Activated T-helper 1 cell treated with Interleukin-2 at 50 U/mL for 16 hours (primary cell): ENCODE measurements at places on chromosomes 16 and 17.

GRCh38 chr17:13485327-13485726 lies 116.4 kb downstream of the HS3ST3A1 start:
- no peak for DNase-seq

DNA sequence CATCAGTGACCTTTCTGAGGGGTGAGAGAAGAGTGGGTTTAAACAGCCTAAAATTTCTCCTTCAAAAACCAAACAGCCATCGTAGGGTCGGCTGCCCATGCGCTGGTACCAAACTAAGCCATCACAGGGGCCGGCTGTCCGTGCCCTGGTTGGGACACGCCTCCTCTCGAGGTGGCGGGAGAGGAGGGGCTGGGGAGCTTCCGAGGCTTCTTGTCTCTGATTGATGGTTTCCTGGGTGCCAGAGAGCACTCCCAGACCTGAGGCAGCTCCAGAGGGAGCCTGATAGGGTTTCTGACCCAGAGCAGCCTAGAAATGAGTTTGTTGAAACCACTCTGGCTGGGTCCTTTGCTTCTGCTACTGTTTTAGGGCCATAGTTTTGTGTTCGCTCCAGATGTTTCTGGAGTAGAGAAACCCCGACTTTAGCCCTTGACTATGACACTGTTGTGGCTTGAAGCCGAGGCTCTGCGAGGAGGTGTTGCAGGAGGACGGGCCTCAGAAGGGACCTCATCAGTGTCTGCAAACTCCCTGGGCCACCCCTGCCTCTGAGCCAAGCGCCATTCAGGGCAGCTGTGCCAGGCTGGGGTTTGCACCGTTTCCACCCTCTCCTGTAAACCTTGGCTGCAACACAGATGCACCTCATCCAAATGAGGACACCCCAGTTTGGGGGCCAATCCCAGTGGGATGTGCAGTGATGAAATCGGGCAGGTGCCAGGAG lies 6.2 kb downstream of the ZNF276 start:
- DNase-seq, result no peak

GRCh38 chr16:4859900-4860255 lies 12.6 kb downstream of the UBN1 start:
- DNase-seq, result no peak

DNA sequence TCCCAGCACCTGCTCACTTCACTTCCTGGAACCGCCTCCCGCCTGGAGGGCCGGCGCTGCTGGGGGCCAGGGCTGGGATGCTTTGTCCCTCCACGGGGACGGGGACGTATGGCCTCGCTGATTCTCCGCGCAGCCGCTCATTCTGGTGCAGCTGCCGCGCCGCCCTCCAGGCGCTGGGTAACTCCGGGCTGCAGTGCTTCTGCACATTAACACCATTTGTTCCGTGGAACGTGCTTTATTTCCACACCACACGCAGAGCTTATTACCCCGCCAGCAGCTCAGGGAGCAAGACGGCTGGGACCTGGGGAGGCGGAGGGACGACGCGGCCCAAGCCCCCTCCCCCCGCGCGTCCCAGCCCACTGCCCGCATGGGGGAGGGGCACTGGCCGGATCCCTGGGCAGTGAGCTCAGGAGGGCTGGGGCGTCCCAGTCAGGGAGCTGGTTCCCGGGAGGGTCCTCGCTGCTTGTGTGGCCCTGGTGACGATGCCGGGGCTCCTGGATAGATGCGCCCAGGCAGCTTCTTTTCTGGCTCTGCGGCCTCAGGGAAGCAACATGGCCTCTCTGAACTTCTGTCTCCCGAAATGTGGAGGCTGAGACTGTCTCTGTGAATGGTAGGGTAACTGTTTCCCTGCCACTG lies 45.4 kb upstream of the ACSF3 start:
- DNase-seq, result no peak

DNA sequence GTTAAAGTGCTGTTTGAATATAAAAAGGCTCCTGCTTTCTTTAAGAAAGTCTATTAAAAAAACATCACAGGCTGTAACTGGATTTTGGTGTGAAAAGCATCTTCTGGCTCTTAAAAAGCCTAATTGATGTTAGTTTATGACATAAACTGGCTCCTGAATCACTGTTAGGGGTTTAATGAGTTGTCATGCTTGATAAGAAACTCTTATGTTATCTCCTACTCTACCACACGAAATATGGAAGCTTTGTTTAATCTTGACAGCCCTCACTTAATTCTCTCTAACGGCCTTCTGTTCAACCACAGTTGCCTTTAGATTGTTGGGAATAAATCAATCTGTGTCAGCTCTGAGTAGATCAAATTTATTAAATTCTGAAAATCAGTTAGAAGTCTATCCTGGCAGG lies 51.5 kb downstream of the CPPED1 start:
- DNase-seq, result no peak

- no peak for DNase-seq
Observed at GRCh38 chr17:60355663-60356594, 36.0 kb downstream of the USP32 start.

GRCh38 chr16:50902457-50902856 lies 160.6 kb downstream of the CYLD start:
- no peak for DNase-seq

GRCh38 chr17:61389670-61390478 lies 9.8 kb upstream of the TBX2 start:
- no peak for DNase-seq

DNA sequence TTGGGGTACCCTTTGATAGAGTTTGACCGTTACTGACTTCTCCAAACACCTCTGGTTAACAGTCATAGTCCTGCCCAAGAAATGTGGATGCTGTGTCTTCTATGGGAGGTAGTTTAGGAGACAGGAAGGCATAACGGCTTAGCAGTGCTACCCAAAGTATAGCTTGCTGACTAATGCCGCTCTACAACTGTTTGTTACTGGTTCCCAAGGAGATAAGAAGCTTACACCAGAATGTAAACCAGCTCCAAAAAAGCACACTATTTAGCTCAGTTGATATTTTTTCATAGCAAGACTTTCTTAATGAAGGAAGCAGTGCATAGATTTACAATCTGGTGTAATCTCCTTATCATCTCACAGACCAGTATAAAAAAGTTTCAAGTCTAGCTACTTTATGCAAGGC lies 95.7 kb downstream of the HS3ST3B1 start:
- DNase-seq, result no peak

DNA sequence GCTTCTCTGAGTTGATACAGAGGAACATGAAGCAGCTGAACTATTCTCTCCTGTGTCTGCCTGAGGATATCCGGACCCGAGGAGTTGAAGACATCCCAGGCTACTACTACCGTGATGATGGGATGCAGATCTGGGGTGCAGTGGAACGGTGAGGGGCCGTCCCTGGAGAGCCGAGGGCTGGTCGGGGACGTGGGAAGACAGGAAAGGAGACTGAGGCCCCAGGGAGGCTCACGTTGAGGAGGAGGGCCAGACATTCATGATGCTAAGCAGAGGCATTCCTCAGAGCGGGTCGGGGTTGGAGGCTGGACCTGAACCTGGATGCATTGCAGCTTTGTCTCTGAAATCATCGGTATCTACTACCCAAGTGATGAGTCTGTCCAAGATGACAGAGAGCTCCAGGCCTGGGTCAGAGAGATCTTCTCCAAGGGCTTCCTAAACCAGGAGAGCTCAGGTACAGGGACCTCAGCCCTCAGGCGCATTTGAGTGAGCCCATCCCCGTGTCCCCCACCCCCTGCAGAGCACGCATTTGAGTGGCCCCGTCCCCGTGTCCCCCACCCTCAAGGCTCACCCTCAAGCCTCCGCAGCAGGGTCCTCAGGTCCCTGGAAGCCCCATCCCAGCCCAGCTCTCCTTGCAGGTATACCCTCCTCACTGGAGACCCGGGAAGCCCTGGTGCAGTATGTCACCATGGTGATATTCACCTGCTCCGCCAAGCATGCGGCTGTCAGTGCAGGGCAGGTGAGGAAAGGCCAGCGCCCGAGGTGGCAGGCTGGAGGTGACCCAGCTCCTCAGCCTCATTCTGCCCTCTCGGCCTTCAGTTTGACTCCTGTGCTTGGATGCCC lies 8.3 kb downstream of the ALOX15B start:
- DNase-seq, result no peak

DNA sequence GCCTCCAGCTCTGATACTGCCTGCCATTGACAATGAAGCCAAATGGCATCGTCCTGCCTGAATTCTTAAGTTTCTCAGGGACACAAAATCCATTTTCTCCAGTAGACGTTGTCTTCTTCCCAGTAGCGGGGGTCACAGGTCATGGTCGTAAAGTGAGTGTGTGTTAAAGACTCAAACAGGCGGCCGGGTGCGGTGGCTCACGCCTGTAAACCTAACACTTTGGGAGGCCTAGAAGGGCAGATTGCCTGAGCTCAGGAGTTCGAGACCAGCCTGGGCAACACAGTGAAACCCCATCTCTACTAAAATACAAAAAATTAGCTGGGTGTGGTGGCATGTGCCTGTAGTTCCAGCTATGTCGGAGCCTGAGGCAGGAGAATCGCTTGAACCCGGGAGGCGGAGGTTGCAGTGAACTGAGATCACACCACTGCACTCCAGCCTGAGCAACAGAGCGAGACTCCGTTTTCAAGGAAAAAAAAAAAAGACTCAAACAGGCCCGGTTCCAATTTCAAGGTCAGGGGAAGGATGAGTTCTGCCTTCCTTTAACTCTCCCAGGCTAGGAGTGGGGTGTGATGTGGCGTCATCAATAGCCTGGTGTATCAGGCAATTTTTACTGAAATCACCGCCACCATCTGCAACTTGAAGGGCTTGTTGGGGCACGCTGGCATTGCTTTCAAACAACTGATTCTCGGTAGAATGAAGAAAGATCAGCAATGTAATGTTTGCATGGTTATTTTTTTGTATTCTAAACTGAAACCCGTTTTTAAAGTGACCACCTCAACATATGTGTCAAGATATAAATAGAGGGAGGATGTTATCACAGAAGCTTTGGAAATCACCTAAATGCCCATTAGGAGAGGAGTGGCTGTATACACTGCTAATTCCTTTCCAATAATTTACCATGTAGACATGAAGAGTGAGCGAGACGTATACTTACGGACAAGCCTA lies 91.0 kb downstream of the WSCD1 start:
- DNase-seq, result no peak

GRCh38 chr17:29596811-29597210 lies 3.9 kb downstream of the ANKRD13B start:
- DNase-seq, result no peak

- no peak for DNase-seq
Observed at GRCh38 chr16:89230255-89230654, 12.8 kb downstream of the ZNF778 start.

DNA sequence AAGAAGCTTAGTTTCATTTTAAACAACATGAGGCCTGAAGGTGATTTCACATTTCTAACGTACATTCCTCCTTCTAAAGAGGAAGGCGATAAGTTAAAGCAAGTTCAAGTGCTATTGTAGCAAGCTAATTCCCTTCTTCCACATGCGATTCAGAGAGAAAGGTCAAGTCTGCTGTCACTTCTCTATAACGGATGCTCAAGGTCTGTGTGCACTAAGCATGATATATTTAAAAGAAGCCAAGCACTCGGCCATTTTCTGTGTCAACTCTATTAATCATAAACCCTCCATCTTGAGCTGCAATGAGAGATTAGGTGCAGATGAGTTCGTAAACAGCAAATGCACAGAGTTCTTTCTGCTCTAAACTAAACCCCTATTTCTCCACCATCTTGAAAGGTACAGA lies 568.8 kb upstream of the ZFHX3 start:
- no peak for DNase-seq
